ENCODE measurements at places on chromosomes 7 and 10.

GRCh38 chr10:4144817-4145216 lies 359.8 kb upstream of the KLF6 start:
- peak; percentile 22 for DNase-seq

DNA sequence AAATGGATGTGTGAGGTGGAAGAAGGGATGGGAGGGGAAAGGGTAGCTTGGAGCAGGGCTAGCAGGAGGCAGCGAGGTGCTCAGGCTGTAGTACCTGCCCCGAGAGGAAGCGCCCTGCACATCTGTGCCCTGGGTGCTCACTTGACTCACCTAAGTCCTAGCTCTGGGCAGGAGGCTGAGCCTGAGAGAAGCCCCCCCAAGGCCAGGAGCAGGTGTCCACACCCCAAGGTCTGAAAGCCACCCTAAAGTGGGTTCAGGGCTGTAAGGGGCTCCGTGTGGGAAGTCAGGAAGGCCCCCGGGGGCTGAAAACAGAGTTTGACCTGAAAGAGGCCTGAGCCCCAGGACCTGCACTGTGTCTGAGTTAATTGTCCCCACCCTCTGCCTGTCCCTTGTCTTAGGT lies 95.8 kb upstream of the PODXL start:
- DNase-seq = no peak

- no peak for DNase-seq
Observed at GRCh38 chr7:103894656-103895596, 94.5 kb downstream of the RELN start.

- no peak for DNase-seq
Observed at GRCh38 chr7:15606561-15606960, 44.7 kb upstream of the AGMO start.

GRCh38 chr7:92847305-92847704 lies 10.9 kb upstream of the CDK6 start:
- DNase-seq = no peak

GRCh38 chr7:53657586-53657985 lies 622.2 kb downstream of the POM121L12 start:
- no peak for DNase-seq

GRCh38 chr10:6563731-6564130 lies 16.3 kb downstream of the PRKCQ start:
- DNase-seq = no peak

DNA sequence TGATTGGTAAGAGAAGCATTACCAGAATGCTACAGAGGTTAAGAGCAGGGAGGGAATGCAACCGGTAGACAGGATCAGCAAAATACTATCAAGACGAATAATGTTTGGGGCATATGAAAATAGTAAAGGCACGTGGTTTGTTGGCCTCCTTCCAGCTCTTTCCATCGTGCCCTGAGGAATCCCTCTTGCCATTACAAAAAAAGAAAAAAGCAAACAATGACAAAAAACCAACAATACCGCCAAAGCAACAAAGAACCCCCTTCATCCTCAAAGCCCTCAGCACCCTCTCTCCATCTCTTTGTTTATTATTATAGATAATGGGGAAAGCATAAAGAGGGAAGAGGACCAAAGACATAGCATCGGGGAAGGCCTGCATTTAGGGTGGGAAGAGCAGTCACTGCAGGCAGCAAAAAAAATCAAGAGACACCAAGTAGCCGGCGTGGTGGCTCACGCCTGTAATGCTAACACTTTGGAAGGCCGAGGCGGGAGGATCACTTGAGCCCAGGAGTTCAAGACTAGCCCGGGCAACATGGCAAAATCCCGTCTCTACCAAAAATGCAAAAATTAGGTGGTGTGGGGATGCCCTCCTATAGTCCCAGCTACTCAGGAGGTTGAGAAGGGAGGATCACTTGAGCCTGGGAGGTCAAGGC lies 78.0 kb downstream of the HIP1 start:
- DNase-seq = no peak

DNA sequence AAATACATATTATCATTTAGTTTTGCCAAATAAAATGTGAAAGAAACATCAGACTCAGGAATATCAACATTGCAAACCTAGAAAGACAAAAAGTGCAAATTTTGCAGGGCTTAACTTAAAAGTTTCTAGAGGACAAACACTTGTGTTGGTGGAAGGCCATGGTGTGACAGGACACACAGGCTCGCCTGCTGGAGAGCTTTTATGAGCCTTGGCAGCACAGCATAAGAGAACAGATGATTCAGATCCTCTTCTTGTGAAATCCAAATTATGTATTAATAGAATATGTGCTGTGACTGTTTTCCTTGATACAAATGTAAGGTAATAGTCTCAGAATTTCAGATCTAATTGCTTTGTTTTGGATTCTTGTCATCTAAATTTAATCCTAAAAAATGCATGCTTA lies 72.9 kb upstream of the ABCB5 start:
- DNase-seq = peak; percentile 43

DNA sequence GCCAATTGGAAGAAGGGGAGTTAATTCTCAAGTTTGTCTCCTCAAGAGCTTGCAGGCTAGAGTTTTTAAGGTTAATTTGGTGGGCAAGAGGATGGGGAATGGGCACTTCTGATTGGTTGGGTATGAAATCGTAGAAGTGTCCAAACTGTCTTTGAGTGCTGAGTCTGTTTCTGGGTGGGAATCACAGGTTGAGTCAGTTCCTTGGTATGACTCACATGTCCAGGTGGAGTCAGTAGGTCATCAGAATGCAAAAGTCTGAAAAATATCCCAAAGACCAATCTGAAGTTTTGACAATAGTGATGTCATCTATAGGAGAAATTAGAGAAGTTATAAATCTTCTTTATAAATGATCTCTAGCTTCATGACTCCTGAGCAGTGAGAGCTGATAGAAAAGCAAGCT lies 1252.2 kb downstream of the REEP3 start:
- DNase-seq = no peak

DNA sequence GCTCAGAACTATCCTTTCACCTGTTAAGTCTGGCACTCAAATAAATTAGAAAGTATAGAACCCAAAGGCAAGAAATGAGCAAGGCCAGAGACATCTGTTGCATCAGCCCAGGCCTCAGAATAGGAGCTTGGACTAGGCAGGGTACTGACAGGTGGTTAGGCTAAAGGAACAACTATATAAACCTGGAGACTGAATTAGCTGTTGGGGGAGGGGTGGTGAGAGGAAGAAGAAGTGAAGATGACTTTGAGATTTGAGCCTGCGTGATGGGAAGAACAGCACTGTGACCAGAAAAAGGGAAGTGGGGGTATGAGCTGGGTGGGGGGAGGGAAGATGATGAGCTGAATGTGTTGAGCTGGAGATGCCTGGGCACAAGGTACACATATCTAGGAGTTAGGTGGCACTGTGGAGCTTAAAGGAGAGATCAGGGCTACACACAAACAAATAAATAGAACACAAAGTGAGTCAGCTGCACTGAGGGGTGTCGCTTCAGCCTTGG lies 244.7 kb downstream of the PTEN start:
- no peak for DNase-seq

DNA sequence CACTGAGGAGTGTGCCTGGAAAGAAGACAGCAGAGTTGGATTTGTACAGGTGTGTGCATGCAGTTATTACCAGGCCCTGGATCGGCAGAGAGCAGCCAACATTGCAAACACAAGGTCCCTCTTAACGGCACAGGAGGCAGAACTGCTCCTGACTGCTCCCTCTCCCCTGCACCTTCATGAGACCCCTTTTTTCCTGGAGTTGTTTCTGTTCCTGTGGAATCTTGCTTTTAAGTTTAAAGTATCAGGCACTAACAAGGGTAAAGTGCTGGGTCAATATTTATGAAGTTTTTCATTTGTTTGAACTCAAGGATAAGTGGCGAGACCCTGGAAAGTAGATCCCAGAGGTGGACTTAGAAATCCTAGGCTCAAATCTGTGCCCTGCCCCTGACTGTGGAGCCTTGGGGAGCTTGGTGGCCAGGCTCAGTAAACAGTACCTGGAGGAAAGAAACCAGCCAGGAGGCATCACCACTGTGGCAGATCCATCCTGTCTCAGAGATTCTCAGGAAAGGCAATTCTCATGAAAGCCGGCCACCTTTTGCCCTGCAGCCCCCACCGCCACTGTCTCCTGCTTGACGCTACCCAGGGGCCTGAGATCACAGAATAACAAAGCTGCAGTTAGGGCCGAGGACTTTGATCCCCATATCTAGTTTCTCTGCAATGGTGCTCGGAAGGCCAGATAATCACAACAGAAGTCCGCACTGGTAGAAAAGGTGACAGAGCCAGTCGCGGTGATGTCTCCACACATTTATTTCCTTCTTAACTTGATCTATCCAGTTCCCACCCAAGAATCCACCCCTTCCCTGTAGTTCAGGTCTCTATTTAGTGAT lies 36.7 kb downstream of the DDC start:
- DNase-seq = no peak

GRCh38 chr7:106248600-106248999 lies 36.2 kb downstream of the NAMPT start:
- DNase-seq = no peak

DNA sequence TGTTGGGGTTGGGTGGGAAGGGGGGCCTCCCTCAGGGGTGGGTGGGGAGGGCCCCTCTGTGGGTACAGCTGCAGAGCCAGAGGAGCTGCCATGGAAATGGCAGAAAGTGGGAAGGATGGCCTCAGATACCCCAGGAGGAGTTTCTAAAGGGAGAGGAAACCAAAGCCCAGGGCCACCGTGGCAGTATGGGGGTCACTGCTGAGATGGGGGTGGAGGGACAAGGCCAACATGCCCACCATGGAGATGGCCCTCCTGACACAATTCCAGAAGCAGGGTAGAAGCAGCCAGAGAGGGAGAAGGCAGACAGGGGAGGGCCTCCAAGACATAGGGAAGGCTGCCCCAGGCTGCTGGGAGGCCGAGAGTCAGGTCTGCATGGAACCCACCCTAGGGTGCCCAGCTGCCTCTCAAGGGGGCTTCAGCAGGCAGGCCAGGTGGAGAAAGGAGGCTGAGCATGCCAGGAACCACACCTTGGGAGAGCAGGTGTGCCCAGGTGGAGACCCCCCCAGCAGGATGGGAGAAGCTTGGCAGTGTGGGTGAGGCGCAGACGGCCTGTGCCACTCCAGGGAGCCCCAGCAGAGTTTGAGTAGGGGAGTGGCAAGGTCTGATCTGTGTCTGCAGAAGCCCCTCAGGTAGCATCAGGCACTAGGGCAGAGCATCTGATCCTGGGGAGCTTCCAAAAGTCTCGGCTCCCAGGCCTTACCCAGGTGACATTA lies 146.8 kb downstream of the ARHGAP22 start:
- no peak for DNase-seq
